Activated T-cell treated with anti-CD3 and anti-CD28 coated beads, Interleukin-2, amount 50 U/mL, for 4 hours (primary cell): ENCODE measurements at places on chromosomes 7 and 10. TPM values are rescaled to one million over a fixed set of nuclear protein-coding genes. Genes with fewer than 3 reads are reported as not detected.

Gene BTBD16
- not detected for total RNA-seq

Gene SLC35B4
- 24.9 TPM for total RNA-seq

Gene GNGT1
- not detected for total RNA-seq

Gene PGAM2
- not detected for total RNA-seq

Gene HTR5A
- total RNA-seq = not detected

Gene CYP2C19
- not detected for total RNA-seq

Gene HTR7
- not detected for total RNA-seq

Gene GPNMB
- total RNA-seq = 0.94 TPM

Gene UBE3C
- 94.2 TPM for total RNA-seq

Gene ELOVL3
- not detected for total RNA-seq
